Activated CD4-positive, alpha-beta T cell treated with anti-CD3 and anti-CD28 coated beads, Interleukin-2, amount 50 U/mL, for 48 hours (primary cell): ENCODE measurements at places on chromosomes 4 and X.

DNA sequence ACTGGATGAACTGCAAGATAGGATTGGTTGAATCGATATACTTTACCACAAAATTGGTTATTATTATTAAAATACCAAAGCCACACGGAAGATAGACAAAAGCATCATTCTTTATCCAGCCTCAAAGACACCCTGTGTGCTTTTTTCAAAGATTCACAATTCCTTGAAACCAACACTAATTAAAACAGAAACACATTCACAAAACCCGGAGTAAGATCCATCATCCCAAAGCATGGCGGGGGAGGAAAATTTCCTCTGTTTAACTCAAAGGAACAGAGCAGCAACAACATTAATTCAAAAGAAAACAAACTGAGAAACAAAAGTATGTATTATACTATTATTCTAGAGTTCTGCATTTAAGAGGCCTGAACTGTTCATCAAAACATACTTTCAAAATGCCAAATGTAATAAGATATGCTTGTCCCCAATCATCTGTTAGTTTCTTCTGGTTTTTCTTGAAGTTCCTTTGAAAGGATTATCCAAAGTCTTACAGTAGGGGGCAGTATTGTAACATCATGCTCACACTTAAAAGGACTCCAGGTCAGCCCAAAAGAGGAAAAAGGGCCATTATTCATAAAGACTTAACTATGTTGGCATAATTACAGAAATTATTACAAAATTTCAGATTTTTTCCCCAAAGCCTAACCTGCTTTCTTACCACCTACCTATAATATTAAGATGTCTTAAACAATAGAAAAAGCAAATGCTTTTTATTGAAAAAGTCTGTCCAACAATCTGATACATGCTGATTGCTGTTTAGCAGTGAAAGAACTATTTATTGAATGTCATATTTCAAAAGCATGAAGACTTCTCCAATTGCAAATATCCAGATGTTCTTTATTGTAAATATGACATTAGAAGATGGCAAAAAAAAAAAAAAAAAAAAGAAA lies 168.7 kb downstream of the SCFD2 start:
- no peak for DNase-seq

DNA sequence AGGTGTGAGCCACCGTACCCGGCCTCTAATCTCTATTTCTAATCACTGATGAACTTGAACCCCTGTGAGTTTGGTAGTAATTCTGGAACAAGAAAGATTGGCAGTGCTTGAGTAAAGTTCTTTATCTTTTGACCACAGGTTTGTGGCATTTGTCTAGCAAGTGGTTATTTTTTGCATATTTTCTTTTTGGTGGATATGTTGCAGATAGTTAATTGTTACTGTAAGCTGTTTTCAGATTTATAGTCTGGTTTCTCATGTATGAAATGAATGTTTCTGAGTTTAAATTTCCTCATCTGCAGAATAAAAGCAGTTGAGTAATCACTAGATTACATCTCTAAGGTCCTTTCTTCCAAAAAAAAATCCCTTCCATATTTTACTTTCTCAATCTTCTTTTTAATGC lies 105.2 kb downstream of the GASK1B start:
- no peak for DNase-seq

GRCh38 chrX:46386511-46386910 lies 158.7 kb downstream of the ZNF674 start:
- no peak for DNase-seq

DNA sequence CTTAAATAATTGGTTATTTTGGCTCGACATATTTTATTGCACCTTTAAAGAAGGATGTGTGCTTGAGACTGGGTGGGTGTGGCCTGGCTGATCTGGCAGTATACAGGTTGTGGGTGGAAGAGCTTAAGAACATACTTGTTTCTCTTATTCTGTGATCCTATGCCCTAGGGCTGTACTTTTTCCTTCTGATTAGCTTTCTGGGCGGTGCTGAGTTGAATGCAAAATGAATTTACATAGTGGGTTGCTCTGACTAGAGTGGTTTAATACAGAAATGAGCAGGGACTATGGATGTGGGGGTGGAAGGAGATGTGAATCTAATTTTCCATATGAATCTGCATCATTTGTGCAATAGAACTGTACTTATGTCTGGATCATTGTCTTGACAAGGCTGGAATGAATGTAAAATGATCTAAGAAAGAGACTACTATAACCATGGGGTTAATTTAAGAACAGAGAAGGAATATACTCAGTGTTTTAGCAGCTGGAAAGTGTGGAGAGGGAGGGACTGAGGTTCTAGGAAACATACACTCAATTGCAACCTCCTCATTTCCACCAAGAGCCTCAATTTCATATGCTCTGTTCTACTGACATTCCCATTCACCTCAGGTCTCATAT lies 73.7 kb downstream of the RLIM start:
- peak; percentile 31 for DNase-seq

DNA sequence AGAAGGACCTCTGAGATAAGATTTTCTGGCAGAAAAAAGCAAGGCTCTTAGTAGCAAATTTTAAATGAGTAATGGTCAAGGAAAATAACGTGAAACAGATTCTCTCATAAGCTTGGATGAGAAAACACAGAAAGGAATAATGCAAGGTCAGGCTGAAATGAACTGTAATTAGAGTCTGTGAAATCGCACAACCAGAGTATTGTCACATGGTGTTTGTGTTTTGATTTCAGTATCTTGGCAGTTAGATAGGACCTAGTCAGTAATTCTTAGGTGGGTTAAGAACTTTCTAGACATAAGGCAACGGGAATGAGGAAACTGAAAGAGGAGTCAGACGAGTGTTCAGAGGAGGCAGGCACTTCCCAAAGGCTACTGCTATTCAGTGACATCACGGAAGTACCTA lies 34.6 kb downstream of the LIMCH1 start:
- no peak for DNase-seq

- no peak for DNase-seq
These were observed 1.6 kb downstream of the TBC1D14 start for GRCh38 chr4:6910960-6911874.

DNA sequence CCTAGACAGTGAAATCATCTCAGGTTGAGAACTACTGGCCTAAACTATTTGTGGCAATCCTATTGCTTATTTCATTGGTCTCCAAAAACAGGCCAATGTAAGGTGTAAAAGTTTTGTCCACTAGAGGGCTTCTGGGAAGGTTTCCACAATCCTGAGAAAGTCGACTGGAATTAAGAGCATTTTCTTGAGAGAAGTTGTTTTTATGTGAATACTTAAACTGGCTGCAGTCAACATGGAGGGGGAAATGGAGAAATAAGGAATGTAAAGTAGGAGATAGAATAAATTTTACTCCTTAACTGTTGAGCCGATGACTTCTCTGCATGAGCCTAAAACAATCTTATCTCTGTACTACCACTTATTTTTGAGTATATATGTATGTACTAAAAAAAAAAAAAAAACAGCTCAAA lies 11.0 kb upstream of the EIF4E start:
- no peak for DNase-seq

DNA sequence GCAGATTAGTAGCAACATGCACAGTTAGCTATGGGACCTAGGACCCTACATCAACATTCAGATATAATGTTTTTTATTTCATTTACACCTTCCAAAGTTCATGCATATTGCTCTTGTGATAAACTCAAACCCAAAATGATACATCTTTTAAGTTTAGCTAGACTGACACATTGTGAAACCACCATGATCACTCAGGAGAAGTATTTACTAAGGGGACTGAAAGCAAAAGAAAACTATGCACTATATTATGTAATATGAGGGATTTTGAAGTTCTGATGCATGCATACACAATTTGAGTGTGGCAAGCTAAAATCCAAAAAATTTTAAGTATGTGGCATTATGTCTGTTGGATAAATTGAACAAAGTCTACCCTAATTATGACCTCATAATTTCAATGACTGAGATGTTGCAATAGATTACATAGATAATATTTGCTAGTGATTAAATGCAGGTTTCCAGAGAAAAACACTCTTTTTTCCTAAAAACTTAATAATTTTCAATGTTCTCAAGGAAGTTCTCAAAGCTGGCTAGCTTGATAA lies 914.8 kb upstream of the GRIA3 start:
- no peak for DNase-seq

GRCh38 chr4:52933738-52934137 lies 71.6 kb downstream of the RASL11B start:
- no peak for DNase-seq

DNA sequence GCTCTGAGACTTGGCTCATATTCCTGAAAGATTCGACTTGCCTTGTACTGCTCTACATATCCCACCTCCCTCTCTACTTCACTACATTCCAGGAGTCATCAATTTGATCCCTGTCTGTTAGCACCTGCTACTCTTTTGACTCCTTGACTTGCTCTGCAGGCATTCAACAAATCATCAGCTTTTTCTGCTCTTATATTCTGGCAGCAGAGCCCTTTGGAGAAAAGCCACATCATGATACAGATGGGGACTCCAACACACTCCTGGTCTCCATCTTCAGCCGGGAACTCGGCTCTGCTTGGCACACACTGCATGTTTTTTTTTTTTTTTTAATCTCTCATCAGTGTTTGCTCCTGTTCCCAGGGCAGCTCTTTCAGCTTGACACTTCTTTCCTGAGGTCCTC lies 293.2 kb upstream of the LCORL start:
- no peak for DNase-seq

DNA sequence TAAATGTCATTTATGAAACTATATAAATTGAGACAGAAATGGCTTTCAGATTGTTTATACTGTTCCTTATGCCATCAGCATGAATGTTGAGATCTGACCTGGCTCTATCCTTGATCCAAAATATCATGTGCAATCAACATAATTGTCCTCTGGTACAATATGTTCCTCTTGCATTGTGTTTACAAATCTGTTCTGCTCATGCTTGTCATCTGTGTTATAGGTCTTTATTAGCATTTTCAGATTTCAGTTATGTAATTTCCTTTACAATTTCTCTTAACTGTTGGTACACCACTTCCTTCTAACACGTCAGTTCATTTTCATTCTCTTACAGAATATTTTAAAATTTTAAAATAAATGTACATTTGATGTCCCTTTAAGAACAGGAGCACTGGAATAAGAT lies 1.6 kb downstream of the HPGD start:
- DNase-seq = no peak

DNA sequence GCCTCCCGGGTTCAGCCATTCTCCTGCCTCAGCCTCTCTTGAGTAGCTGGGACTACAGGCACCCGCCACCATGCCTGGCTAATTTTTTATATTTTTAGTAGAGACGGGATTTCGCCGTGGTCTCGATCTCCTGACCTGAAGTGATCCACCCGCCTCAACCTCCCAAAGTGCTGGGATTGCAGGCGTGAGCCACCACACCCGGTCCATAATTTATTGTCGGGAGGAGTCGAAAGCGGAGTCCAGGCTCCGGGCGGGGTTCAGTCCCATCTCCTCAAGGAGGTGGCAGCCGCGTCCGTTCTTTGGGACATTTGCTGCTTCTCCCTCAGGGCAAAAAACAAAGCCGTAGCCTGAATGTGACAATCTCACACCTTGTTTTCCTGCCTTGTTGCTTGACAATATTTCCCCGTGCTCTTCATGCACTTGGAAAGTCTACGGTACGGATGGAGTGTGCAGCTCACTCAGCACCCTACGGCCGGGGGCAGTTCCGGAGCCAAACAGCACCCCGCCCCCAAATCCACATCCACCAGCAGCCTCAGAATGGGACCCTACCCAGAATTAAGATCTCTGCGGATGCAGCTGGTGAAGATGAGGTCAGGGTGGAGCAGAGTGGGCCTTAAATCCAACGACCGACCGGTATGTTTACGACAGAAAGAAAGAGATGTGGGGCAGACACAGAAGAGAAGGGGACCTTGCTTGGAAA lies 9.6 kb downstream of the GTPBP6 start:
- DNase-seq = no peak

DNA sequence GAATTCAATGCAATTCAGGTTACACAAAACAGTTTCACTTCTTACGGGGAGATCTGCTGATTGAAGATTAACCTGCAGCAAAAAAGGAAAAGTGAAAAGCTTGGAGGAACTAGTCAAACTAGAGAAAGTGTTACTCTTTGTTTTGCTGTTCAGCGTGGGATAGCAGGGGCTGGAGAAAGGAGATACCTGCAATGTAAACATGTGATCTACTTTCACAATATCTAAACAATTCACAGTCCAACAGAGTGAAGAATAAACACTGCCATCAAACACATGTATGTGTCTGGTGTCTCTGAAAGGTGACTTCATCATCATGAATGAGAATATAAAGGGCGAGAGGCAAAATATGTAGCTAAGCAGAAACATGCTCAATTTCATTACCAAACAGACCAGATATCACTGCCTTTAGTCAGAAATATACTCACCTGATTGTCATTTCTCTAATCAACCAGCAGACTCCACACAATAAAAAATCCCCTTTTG lies 26.4 kb downstream of the NIPAL1 start:
- no peak for DNase-seq

DNA sequence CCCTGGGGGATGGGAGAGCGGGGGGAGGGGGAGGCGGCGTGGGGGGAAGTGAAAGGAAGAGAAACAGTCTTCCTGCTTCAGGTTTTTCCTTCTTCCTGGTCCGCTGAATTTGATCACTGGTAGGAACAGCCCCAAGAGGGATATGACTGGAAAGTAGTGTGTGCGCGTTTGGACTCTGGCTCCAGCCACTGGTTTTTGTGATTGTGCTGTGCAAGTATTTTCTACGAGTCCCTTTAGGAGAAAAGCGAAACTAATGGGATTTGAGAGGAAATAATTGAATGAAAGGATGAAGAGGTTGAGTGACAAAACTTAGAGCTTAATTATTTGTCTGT lies 836 bp downstream of the PRRG1 start:
- DNase-seq = no peak

DNA sequence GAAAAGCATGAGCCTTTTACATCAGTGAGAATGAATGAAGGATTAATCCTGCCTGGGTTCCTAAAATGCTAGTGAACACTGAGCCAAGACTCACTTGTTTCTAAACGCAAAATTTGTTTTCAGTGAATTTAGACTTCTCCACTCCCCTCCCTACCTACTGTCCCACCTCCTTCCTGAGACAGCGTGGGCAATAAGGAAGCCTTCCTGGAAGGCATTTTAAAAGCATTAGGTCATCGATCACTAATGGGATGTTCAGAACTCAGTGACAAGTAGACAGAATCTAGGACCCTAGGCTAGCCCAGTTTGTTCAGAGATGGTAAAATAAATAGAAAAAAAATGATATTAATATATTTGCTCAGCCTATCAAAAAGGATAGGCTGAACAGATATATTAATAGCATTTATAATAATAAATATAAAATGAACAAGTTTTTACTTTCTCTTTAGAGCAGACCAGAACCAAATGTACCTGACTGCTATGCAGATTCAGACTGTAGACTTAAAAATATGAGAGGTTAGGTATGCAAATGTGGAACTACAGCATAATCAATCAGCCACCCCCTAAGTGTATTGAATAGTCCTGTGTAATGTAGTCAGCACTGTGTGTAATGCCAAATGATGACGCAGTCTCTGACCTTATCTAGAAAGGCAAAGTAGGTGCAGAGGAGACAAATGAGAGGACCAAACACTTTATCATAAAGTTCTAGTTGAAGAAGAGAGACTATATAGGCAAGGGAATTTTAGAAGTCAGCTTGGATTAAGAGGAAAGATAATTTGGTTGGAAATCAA lies 331.1 kb downstream of the GPAT3 start:
- DNase-seq = no peak

- no peak for DNase-seq
These were observed 13.3 kb downstream of the OPHN1 start for GRCh38 chrX:68419975-68420374.
